ENCODE measurements at places on chromosomes 6 and 20.

GRCh38 chr6:80196906-80197305 is 90.4 kb downstream of the BCKDHB start:
- no peak for DNase-seq

DNA sequence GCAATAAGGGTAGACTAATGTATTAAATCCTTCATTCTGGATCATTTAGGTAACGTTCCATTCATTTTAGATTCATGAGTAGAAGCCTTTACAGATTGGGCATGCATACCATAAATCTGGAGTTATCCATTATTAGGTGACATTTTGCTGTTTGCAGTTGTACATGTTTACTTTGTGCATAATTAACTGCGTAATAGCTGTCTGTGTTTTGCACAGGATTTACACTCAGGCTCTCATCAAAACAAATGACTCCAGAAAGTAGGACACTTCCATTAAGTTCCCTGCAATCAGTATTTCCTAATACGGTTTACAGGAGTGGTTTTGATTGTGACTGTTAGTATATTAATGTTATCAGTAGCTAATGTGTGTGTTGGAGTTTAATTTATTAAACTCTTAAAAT is 997.4 kb downstream of the HACE1 start:
- DNase-seq, result no peak

DNA sequence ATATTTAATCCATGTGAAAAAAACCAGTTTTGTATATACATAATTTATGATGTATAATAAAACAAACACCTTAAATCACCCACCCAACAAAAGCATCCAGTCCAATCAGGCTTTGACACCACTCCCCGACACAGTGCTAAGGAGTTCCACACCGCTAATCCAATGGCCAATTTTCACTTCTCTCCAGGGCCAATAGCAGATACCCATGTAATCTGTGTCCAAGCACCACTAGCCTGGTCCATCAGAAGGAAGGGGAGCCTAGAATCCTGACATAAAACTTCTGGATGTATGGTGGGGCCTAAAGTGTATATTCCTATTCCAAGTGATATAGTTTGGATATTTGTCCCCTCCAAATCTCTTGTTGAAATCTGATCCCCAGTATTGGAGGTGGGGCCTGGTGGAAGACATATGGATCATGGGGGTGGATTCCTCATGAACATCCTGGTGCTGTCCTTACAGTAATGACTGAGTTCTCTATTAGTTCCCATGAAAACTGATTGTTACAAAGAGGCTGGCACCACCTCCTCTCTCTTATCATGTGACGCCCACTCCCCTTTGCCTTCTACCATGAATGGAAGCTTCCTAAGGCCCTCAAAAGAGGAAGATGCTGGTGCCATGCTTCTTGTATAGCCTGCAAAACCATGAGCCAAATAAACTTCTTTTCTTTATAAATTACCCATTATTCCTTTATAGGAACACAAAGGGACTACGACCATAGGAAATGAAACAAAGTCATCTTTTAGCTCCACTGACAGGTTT is 20.8 kb downstream of the RALGAPA2 start:
- DNase-seq, result no peak

GRCh38 chr6:2857580-2858337 is 16.1 kb upstream of the SERPINB1 start:
- DNase-seq, result no peak

DNA sequence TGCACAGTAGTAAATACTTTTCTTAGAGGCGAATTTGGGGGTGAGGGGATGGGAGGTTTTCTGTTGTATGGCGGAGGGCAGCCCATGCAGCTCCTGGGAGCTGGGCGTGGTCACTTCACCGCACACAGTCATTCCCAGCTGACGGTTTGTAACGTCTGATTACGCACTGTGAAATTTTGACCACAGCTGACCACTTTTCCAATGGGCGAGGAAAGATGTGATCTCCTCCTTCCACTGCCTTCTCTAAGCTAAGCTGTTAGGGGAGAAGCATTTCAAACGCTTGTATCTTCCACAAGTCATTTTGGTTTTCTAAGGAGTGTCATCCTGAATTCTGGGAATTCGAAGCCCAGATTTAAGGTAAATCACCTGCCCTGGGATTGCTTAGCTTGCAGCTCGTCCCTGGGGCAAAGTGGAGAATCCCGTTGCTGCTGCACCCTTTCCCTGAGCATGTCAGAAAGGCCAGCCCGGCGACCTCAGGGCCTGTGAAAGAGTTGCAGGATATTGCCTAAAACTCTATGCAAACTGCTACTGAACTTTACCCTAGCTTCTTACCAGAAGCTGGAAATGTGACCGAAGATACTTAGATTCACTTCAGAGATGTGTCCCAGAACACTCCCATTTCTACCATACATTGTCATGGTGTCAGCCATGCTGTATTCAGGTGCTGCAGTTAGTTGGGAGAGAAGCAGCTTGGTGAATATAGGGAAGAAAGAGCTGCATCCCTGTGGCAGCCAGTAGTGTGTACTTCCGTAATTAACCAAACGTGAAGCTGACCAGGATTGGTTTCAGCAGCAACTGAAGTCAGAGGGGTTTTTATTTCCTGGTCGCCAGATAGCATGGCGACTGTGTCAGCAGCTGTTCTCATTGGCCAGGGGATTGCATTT is 58.9 kb downstream of the RREB1 start:
- no peak for DNase-seq

- DNase-seq, result no peak
Measured at GRCh38 chr6:74114428-74114827, 418.4 kb downstream of the CD109 start.

DNA sequence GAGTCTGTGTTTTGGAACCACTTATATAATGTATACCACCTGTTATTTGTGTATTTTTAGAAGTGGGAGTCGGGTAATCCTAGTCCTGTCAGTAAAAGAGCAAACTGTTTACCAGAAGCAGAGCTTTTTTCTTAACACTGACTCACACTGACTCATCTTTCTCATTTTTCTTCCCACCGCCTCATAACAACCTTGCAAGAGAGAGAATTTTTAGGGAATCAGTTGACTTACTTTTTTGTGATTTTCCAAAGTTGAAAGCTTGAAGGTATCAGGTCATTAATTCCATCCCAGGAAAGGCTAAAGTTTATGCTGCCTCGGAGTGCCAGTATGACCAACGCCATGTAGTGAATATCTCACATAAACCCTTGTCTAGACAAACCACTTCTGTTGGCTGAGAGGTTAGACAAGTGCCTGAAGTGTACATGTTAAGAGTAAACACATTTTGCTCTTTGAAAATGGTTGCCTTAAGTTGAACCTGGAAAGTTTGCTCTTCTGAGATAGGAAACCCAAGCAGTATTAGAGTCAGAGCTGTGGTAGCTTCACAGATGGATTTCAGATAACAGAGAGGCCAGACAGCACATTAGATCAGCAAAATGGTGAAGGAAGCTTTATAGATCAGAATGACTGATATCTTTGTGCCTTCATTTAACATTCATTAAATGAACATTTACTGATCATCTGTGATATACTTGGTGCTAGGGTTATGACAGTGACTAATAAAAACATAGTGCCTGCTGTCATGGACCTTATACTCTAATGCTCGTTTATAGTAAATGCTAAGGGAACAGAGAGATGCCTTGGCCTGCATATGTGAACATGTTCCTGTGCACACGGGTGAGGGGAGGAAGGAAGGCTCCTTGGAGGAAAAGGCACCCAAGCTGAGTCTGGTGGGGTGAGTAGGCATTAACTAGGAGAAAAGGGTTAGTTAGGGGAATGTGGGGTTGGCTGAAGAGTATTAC is 29.1 kb upstream of the PKIG start:
- no peak for DNase-seq

GRCh38 chr20:58538752-58539151 is 23.6 kb upstream of the APCDD1L start:
- DNase-seq, result no peak

DNA sequence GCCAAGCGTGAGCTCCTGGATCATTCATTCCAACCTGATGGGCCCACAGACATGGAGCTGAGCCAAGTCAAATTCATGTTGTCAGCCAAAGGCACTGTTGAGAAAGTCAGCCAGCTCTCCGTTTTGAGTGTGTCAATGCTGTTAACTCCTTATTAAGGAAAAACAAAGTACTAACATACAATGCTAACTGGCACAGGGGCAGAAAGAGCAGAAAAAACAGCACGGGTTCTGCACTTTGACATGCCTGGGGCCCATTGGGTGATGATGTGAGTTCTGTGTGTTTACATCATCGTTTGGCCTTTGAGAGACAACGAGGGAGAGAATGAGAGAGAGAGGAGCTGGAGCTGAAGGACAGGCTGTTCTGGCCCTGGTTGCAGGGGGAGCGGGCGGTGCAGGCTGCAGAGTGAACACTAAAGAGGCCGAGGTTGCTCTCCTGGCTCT is 85.9 kb downstream of the SMOC2 start:
- DNase-seq, result no peak

DNA sequence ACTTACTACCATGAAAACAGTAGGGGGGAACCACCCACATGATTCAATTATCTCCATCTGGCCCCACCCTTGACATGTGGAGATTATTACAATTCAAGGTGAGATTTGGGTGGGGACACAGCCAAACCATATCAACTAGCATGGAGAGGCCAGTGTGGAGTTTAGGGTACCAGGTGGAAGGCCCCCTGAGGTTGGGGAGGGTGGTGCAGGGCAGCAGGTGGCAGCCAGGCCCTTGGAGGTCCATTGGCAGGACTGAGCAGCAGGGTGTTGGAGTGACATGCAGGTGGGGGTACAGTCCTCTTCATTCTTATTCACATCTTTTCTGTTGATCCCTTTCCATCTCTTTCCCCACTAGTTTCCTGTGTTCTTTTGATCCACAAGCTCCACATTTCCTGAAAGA is 42.9 kb downstream of the PHACTR3 start:
- DNase-seq, result no peak

All from HEK293T (cell line).